GM20000 (cell line): ENCODE measurements at places on chromosomes 5 and 9.

DNA sequence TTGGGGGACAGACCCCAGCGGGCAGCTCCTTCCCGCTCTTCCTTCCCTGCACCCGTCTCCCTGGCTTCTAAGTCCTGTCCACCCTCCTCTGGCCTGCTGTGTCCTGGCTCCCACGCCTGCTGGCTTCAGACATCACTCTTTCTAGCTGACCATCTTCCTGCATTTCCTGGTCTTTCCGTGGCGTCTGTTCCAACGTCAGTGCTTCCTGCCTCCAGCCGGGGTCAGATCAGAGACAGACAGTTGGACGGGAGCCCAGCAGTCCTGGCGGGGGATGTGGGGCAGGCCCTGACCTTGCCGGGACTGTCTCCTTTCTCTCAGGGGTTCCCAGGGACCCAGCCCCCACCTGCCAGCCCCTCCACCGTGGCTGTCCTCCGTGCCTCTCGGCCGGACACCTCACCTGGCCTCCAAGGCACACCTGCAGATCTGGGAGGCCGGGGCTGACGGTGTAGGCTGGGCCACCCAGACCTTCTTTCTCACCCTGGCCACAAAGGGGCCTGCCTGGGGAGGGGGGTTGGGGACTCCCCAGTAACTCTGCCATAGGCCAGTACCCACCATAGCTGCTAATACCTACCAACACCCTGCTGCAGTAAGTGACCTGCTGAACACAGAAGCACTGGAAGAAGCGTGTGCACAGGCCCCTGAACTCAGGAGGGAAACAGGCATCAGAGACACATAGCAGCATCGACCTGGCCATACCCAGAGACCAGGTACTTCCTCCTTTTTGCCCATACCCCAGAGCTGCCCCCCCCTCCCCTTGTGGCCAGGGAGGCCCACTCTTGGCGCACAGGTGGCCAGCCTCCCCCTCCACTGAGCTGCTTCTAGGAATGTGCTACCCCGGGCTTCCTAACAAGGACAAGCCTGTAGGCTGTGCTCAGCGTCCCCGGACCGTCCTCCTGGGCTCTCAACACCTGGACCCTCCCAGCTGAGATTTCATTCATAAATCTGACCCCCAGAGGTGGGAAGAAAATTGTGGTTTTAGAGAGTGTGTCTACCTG lies 5.1 kb downstream of the NRARP start:
- no peak for DNase-seq

- peak; percentile 65 for DNase-seq
Observed at GRCh38 chr9:116661037-116661954, 25.8 kb upstream of the TRIM32 start.

- peak; percentile 85 for DNase-seq
Observed at GRCh38 chr5:97183100-97183929, at the start of gene RIOK2. TSS of gene RIOK2 (minus strand) at chr5:97183247. CDS start at chr5:97183191, 56 bp downstream.

DNA sequence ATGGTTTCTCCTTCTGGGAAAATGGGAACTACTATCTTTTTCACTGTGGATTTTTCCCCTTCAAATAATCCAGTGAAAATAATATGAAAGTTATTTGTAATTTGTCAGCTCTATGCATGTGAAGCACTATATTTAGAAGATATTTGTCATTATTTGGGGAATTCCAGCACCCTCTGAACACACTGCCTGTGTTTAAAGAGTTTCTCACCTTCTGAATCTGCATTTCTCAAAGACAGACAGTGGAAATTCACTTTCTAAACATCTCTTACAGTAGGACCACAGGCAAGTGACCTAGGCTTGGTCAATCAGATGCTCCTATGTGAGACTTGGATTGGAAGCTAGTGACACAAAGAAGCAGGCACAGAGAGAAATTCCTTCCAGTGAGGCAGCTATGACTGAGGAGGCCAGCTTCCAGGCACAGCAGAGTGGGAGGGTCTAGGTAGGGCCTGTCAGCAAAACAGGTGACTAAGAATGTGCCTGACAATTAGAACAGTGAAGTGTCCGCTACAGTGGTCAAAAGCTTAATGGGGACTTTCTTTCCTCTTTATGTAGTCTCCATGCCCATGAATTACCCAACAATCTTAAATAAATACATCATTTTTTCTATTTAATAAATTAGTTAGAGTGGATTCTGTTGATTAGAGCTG lies 167.2 kb downstream of the HMHB1 start:
- DNase-seq, result peak; percentile 30

DNA sequence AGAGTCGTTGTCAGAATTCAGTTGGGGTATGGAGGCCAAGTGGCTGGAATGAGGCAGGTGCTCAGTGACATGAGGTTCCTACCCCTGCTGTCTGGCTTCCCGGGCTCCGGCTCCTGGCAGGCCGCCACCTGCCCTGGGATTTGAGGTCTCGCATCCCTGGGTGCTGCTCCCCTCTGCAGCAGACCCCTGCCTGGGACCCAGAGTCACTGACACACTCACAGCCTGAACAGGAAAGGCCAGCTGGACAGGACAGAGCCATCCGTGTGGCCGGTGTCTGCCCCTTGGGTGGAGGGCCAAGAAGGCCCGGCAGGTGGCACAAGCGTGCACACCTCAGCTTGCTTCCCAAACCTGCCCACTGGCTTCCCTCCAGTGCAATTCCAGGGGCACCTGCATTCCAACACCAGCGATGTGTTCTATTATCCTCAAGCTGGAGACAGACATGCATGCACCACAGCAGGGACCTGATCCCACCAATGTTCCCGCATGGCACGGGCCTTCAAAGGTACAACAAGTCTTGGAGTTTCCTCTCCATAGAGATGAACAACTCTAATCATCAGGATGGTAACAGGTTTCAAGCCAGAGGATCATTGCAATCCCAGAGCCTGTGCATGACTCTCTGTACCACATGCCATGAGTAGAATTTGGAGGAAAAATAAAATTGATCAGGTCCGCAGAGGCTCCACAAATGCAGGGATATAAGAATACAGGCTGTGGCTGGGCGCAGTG lies 45.6 kb upstream of the RNF130 start:
- DNase-seq, result no peak

DNA sequence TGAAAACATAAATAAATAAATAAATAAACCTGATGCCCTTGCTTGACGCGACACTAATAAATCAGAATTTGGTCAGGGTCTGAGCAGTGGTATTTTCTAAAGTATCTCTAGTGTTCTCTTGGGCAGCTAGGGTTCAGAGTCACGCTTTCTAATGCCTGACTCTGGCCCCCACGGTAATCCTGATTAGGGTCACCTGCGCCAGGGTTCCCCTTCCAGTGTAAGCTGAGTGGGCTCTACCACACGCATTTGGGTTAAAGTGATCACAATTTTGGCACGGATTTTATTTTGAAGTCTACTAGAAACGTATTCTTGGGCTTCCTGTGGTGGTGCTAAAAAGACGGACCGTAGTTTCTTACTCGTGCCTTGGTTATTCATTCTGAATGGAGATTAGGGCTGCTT lies 651 bp downstream of the TTC1 start:
- DNase-seq, result no peak
